ENCODE measurements at places on chromosomes 5 and 9. TPM values are rescaled to one million over a fixed set of nuclear protein-coding genes. Genes with fewer than 3 reads are reported as not detected.
A peak's percentile ranks its signal among the peaks of the same experiment; 100 is the strongest.

The GABRA1 gene
- total RNA-seq, result not detected

GRCh38 chr9:33044677-33045282 lies 19.7 kb downstream of the DNAJA1 start:
- DNase-seq, result no peak
- peak overlapping the region; percentile 83 for H3K4me3 ChIP-seq
- H3K36me3 ChIP-seq, result peaks cover 55% of the 10 kb centered on the region
- no peaks in the 10 kb centered on the region for H3K27me3 ChIP-seq

DNA sequence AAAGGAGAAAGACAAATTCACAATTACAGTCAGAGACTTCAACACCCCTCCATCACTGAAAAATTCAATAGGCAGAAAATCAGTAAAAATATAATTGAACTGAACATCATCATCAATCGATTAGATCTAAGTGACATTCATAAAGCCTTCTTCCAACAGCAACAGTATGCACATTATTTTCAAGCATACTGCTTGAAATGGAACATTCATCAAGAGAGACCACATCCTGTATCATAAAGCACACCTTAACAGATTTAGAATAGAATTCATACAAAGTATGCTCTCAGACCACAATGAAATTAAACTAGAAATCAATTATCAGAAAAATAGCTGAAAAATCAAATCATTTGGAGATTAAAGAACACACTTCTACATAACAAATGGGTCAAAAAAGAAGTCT lies 39.1 kb downstream of the ERMP1 start:
- no peaks in the 10 kb centered on the region for H3K27me3 ChIP-seq
- H3K27ac ChIP-seq, result no peak overlapping the region
- no peak overlapping the region for H3K4me3 ChIP-seq
- DNase-seq, result no peak
- H3K36me3 ChIP-seq, result peaks cover 52% of the 10 kb centered on the region

DNA sequence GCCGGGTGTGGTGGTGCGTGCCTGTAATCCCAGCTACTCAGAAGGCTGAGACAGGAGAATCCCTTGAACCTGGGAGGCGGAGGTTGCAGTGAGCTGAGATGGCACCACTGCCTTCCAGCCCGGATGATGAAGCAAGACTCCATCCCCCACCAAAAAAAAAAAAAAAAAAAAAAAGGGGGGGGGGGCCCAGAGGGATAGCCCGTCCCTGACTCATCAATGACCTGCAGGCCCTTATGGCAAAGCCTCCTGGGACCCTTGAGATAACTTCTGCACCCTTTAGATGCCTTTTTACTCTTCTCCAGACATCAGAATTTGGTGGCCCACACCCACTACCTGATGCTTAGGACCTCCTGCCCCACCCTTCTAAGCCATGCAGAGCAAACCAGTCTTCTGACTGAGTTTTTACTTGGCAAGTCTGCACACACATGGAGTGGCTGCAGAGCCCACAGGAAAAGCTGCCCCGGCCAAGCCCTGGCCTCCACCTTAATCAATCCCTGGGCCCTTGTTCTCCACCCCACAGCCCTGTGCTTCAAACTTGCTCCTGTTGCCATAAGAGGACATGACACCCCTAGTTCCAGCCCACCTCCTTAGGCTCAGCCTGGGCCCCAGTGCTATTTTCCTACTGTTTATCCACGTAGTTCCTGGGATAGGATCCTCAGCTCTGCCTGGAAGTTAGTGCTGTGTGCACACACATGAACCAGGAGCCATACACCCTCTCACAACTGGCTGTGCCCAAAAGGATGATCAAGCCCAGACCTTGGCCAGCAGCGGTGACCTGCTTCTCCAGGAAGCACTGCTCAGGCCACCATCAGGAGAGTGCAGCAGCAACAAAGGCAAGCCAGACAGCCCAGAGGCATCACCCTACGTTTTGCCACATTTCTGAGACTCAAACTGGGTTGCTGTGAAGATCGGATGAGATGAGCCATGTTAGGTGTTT lies 5.1 kb downstream of the MGAT1 start:
- peaks cover 58% of the 10 kb centered on the region for H3K36me3 ChIP-seq
- DNase-seq, result no peak
- peak overlapping the region; percentile 68 for H3K27ac ChIP-seq
- H3K27me3 ChIP-seq, result no peaks in the 10 kb centered on the region
- peaks cover 86% of the 10 kb centered on the region for H3K4me1 ChIP-seq
- H3K4me3 ChIP-seq, result no peak overlapping the region

The FBP1 gene
- 0.80 TPM for total RNA-seq
